ENCODE measurements at places on chromosomes 4 and X.
A peak's percentile ranks its signal among the peaks of the same experiment; 100 is the strongest.

DNA sequence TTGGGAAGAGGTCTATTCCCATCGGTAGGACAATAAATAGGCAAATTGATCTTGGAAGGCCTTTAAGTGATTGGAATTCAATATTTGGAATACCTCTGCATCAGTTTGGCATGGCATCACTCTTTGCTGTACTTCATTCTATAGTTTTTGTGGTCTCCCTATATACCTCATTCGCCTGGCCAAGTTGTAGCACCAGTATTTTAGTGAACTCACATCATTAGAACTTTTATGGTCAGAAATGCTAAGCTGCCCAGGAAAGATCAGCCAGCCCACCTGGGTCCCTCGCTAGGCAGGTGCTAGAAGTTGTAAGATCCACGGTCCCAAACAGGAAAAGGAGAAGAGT, 40.3 kb downstream of the ZCCHC13 start:
- no peak for DNase-seq

GRCh38 chr4:5340991-5341451, 289.7 kb downstream of the STK32B start:
- no peak for DNase-seq

DNA sequence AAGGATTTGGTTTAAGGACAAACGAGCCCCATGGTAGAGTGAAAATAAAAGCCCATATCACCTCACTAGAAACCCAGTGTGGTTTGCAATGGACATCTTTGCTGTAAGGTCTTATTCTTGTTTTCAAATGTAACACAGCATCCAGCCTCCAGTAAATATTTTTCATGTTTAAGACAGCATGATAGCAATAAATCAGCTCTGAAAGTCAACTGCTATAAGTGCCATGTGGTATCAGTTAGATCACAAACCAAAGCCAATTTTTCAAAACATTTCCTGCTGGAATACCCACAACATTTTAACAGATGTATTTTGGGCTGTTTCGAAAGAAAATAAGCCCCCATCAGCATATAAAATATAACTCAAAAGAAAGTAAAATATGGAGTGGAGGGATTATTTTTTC, 24.0 kb upstream of the SCML1 start:
- no peak for DNase-seq

DNA sequence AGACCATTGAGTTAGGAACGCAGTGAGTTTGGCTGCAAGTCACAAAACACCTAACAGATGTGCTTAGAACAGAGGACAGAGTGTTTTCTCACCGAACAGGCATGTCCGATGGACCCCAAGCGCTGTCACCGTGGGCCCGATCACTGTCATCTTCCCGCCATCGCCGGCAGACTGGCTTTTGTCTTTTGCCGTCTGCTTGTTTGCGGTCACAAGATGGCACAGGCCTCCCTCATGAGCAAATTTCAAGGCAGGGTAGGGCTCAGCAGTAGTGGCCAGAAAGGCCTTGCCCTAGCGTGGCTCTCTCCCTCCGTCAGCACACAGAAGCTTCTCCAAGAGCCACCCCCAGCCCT, 21.4 kb upstream of the MRFAP1 start:
- no peak for DNase-seq

DNA sequence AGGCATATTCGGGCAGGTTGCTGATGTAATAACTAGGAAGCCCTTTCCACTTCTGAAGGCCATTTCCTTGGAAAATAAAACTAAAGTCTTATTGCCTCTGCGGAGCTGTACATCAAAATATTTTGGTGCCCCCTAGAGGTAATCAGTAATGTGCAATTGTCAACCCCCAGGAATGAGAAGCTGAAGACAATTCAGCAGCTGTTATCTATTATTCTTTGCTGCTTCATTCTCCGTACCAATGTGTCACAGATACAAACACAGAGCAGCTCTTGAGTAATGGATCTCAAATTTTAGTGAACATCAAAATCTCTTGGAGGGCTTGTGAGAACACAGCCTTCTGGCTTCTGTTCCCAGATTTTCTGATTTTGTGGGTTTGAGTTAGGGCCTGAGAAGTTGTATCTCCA, 3.5 kb upstream of the SLIT2 start:
- no peak for DNase-seq

DNA sequence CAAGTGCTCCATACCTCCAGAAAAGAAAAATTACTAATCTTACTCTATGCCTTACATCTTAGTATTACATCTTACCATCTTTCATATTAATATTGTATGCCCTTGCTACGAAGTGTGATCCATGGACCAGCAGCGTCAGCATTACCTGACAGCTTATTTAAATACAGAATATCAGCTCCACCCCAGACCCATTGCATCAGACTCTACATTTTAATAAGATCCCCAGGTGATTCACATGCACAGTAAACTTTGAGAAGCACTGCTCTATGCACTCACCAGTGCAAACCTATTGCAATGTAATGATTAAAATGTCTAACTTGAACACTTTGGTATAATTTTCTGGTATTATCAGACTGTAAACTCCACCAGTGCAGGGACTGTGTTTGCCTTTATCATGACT, 14.1 kb upstream of the SH3D19 start:
- DNase-seq, result no peak

GRCh38 chr4:70722199-70722791, 531 bp downstream of the RUFY3 start:
- DNase-seq, result no peak

DNA sequence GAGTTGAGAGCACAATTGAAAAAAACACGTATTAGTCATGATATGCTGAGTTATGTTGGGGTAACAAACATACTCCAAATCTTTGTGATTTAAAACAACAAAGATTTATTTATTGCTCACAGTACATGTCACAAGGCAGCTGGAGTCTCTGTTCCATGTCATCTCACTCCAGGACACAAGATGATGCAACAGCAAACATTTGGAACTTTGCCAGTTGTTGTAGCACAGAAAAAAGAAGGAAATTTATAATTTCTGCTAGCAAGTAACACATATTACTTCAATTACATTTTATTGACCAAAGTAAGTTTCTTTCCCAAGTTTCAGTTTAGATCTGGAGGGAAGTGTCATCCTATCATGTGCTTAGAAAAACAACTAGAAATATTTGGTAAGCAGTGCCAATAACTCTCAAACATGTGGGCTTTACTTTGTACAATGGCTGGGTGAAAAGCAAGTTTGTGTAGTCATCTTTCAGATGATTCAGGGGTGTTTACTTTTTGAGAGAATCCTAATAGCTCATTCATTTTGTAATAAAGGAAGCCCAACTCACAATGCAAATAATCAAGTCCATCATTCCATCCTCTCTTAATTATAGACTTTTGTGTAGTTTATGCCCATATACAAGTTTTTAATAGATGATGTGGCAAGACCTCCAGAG, 452.3 kb downstream of the ZIC3 start:
- DNase-seq, result no peak

- no peak for DNase-seq
Measured at GRCh38 chr4:37236165-37236564, 8.4 kb upstream of the NWD2 start.

GRCh38 chr4:5954056-5954760, 61.3 kb upstream of the CRMP1 start:
- no peak for DNase-seq

GRCh38 chrX:9153300-9153699, 119.4 kb upstream of the FAM9B start:
- no peak for DNase-seq

DNA sequence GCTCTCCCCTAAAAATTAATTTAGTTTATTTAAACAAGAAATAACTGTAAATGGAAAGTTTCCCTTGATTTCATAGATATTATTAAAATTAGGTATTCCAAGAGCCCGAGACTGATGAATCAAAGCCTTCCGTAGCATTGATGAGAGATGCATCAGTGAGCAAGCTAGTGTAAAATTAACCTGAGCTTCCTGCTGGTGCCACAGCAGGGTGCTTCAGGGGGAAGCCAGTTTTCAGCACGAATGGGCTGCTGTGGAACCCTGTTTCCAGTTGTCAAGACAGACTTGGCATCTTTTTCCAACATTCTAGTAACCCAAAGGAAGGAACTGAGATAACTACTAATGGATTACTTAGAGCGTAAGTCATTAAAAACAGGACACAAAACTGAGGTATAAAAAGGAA, 221.7 kb downstream of the RBMX2 start:
- DNase-seq, result no peak

GRCh38 chr4:113467581-113467980, 294.0 kb downstream of the CAMK2D start:
- DNase-seq, result no peak

DNA sequence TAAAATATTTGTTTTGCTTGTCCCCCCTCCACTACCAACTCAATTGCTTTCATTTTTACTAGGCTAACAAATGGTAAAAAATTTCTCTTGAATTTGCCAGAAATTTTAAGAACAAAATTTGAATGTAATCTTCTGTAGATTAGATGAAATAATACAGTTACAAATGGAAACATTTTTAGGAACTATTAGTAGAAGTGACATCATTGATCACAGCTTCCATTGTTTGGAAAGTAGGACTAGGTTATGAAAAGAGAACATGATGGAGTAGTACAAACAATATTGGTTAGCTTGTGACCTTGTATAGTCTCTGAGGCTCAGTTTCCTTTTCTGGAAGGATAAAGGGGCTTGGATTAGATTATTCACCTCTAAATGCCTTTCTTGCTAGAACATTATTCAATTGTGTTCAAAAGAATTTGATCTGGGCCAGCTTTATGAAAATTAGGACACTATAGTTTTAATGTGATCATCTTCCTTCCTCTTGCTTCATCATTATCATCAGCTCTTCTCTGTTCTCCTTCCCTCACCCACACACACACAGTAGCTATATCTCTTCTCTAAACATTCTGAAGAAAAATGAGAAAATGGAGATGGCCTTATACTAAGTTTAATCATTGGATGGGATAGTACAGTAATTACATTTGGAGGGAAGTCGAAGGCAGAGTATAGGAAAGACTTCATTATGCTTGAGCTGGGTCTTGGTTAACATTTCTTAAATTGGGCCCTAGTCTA, 9.9 kb downstream of the MTMR1 start:
- no peak for DNase-seq

DNA sequence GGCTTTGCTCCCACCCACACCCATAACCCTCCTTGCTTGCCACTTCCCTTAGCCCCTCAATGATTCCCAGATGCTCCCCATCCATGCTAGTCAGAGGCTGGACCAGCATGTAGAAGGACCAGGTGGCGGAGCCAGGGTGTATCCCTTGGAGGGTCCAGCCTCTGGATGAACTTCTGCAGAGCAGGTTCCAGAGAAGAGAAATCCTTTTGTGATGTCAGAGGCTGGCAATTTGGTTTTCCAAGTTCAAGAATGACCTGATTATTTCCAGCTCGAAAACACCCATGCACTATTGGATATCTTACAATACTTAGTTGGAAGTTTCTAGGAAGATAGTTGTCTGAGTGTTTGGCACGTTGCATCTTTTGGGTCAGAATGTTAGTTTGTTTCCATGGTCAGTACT, 168.3 kb upstream of the RPS6KA3 start:
- no peak for DNase-seq

DNA sequence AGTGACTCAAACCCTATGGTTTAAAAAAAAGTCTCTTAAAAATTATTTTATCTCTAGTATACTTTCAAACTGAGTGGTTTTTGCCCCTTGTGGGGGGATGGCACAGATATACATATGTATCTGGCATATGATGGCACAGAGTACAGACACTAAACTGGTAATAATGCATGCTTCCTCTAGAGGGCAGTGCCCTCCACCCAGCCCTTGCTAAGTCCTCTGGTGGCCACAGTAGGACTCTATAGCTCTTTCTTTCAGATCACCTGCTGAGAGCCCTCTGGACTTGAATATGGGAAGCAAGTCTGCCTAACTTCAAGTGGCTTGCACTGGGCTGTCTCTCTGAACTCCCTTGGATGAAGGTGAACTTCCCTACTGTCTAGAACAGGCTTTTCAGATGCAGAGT, 66.3 kb downstream of the TSPAN7 start:
- no peak for DNase-seq

- no peak for DNase-seq
Measured at GRCh38 chr4:163590103-163590502, 95.6 kb downstream of the TMA16 start.

- DNase-seq, result no peak
Measured at GRCh38 chr4:142265946-142266345, 580.2 kb downstream of the INPP4B start.

GRCh38 chrX:70033348-70034051, 16.2 kb downstream of the AWAT2 start:
- peak; percentile 32 for DNase-seq

DNA sequence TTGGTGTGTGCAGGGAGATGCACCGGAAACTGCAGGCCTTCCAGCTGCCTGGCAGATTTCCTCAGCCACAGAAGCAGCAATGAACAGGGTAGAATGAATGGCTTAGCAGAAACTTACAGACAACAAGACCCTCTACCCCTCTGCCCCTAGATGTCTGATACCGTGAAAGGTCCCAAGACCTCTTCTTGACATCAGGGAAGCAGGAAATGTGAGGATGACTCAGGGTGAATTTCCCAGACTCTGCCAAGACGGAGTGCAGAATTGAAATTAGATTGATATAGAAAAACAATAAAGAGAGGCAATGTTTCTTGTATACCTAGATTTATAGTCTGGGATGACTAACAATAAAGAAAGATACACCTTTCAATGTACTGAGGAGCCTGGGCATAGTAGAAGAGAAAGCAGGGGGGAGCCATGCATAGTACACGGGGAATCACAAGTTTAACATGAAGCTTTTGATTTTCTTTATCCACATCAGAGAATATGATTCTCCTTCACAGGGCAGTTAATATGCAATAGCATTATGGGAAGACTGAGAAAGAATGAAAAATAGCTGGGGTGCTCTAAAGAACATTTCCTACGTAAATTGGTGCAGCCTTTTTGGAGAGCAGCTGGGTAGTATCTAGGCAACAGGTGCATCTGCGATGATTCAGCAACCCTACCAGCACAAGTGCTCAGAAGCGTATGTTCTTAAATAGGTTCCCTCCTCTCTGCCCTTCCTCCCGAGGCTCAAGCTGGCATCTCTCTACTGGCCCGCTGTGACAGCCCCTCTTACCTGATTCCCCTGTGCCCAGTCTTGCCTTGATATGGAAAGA, 18.3 kb upstream of the CXCR3 start:
- no peak for DNase-seq

GRCh38 chr4:184373886-184374405, 100.4 kb downstream of the IRF2 start:
- DNase-seq, result no peak

- DNase-seq, result no peak
Measured at GRCh38 chr4:138910914-138911336, 104.7 kb upstream of the NOCT start.
